Omental fat pad (tissue), 4 donors: ENCODE measurements at places on chromosomes 16 and 17.
A peak's percentile ranks its signal among the peaks of the same experiment; 100 is the strongest.

GRCh38 chr16:85401917-85402766 is 211.0 kb upstream of the GSE1 start:
- no peak for DNase-seq

DNA sequence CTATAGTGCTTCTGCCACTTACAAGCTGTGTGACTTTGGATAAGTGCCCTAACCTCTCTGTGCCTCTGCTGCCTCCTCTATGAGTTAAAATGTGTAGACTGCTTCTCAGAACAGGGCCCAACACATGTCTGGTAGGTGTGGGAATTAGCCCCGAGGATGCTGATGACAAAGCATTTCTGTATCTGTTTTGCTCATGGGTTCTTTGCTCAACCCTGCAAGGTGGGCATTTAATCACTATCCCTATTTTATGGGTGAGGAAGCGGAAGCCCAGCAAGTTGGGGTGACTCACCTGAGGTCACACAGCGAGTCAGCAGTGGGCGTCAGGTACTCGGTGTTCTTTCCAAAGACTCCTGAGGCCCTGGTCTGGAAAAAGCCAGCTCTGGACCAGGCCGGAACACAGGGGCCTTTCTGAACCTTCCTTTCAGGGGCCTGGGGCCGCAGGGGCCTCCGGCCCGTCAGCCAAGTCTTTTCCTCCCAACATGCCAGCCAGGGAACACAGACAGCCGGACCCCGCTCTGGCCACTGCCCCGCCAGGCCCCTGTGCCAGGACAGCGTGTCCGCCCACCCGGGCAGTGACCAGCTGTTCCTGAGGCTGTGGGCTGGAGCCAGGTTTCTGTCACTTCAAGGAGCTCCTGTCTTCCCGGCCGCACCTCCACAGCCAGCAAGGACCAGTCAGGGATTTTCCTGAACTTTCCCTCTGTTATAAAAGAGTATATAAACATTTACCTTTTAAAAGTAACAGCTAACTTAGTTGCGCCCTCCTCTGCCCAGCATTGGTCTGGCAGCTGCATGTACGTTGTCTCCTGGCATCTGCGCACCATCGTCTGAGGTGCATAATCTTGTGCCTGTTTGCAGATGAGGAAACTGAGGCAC is 62.5 kb downstream of the SREBF1 start:
- peak; percentile 49 for DNase-seq

- DNase-seq: no peak
Observed at GRCh38 chr17:28216052-28216451, 102.9 kb upstream of the TMEM97 start.

- no peak for DNase-seq
Observed at GRCh38 chr16:58211245-58211644, 13.3 kb upstream of the CSNK2A2 start.

GRCh38 chr17:36533935-36534839 is 481 bp downstream of the MYO19 start:
- DNase-seq: peak; percentile 42

- no peak for DNase-seq
Observed at GRCh38 chr16:12862327-12862726, 39.1 kb upstream of the SHISA9 start.

GRCh38 chr16:11327277-11328171 is 17.7 kb upstream of the RMI2 start:
- no peak for DNase-seq

- no peak for DNase-seq
Observed at GRCh38 chr17:13788385-13788784, 186.7 kb upstream of the HS3ST3A1 start.

GRCh38 chr16:59238246-59238645 is 504.1 kb upstream of the GOT2 start:
- no peak for DNase-seq

DNA sequence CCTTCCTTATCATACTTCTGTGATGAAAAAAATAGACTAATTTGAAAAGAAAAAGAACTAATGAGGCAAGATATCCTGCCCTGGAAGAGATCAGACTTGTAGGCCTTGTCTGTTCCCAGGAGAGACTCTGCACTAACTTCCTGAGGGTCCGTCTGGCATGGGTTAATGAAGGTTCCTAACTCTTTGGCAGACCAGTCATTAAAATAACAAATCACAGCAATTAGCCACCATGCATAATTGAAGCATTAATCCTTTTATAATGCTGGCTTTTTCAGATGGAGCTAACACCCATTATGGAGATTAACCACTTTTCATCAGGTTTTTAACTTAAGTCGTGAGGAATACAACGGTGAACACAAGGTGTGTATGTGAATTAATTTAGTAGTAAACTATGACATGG is 10.4 kb upstream of the KRT10 start:
- no peak for DNase-seq

DNA sequence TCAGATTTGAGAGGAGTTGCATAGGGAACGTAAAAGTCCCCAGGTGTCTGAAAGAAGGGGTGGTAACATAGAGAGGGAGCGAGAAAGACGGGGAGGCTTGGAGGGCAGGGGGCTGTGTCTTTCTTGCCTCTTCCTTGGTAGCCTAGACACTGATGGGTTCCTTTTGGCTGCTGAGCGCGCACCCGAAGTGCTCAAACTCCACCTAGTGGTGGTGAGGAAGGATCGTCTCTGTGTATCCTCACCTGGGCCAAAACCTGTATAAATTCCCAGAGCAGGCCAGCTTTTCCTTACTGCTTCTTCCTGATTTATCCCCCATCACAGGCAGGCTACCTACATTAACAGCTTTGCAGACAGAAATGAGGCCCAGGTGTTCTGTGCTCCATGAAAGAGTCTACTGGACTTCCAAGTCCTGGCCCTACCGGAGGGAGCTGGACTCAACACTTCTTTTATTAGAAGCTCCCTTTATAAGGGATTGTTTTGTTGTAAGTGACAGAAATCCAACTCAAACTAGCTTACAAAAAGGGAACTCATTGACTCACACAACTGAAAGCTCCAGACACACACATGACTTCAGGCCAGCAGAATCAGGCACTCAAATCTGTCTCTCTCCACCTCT is 5.5 kb upstream of the SLC25A35 start:
- no peak for DNase-seq

GRCh38 chr16:30358990-30359870 is 4.1 kb upstream of the CD2BP2 start:
- no peak for DNase-seq

DNA sequence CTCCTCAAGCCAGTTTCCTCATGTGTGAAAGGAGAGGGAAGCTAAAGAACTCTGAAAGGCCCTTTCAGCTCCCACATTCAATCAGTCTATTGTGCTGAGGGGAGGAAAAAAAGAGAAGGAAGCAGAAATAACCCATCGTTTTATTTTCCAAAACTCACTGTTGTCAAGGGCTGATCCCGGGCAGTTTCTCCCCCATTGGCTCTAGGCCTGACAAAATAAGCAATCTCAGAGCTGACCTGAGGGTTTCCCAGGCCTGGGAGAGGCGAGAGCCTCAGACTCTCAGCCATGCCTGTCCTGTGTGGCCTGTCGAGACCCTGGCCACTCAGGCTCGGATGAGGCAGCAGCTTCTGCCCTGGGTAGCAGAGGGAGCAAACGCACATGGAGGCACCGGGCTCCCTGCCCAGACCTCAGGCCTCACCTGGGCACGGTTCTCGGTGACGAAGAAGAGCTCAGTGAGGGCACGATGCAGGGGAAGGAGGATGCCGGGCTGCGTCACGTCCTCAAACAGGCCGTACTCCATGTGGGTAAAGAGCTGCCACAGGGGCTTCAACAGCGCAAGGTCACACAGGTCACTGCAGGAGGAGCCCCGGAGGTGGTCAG is 45.0 kb upstream of the ATP2A3 start:
- no peak for DNase-seq

GRCh38 chr17:57186226-57187019 is 69.9 kb upstream of the MSI2 start:
- DNase-seq: no peak

GRCh38 chr17:31629696-31630470 is 229.2 kb downstream of the COPRS start:
- DNase-seq: no peak

- no peak for DNase-seq
Observed at GRCh38 chr17:50257676-50258224, 16.5 kb upstream of the TMEM92 start.

DNA sequence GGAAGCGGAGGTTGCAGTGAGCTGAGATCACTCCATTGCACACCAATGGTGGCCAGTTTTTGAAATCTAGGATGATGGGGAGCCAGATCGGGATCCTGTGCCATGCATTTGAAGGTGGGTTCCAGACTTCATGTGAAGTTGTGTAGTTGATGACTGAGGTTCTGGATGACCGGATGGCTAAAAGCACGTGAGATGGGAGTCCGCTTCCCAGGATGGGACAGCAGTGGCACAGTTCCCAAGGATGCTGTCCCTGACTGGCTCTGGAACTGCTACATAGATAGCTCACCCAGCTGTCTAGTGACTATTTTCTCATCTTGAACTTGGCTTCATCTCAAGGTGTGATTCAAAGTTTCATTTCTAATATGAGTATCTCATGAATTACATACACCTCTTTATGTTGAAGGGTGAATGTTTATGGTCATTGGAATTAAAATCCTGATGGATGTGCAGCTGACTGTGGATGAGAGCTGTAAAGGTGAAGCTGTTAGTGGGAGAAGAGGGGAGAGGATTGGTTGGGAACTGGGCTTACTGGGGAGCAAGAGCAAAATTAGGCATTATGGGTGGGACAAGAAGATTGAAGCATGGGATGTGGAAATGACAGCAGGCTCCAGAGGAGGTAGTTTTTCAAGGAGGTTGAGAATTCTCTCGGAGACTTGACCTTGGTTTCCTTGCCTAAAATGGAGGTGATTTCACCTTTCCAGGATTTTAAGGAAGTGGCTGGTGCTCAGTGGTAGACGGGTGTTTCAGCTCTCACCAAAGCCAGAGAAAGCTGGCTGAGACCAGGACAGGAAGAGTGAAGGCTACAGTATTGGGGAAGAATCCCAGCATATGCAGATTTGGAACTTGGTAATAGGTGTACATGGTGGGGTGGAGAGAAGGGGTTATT is 8.2 kb downstream of the TUFM start:
- no peak for DNase-seq

- DNase-seq: no peak
Observed at GRCh38 chr17:47708864-47709541, 15.0 kb downstream of the TBKBP1 start.

GRCh38 chr17:15281909-15282308 is 16.8 kb upstream of the PMP22 start:
- DNase-seq: no peak

DNA sequence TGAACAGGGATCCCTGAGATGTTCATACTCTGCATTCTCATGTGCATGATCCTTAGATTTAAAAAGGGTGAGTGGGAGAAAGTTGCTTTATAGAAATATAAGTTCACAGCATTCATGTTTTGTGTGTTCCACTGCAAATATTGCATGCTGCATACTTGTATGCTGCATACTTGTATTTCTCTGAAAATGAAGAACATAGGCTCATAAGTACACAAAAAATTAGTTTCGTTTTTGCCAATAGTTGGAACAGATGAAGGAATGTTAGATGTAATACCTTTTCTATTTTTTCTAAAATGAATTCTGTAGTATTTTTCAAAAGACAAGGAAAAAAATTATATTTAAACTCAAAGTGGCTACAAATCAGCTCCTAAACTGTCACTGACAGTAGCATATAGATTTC is 79.0 kb downstream of the NFAT5 start:
- no peak for DNase-seq

DNA sequence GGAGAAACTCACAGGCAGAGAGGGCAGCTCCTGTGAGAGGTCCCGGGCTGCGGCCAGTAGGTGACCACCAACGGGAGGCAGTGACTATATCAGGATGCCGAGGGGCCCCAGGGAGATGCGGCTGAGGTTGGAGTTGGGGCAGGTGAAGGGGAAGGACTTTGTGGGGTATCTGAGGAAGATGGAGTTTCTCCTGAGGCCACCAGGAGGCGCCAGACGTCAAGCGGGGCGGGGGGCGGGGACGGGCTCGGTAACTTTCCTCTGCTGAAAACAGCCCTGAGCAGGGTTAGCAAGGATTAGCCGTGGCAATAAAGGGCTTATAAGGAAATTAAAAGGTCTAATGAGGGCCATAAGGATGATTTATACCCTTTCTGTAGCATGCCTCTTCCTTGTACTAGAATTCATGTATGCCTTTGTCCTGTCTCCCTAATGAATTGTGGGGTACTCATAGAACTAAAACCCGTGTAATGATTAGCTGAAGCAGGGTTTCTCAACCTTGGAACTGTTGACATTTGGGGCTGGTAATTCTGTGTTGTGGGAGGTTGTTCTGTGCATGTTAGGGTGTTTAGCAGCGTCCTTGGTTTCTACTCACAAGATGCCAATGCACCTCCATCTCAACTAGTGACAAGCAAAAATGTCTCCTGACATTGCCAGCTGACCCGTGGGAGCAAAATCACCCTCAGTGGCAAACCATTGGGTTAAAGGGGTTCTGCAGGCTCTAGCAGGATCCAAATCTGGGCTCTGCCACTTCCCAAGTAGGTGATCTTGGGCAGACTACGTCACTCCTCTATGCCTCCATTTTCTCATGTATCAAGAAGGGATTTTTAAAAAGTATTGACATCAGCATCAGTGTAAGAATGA is 74.8 kb upstream of the GRIN2A start:
- DNase-seq: no peak

- no peak for DNase-seq
Observed at GRCh38 chr16:5175266-5175665, 77.7 kb upstream of the EEF2KMT start.

- no peak for DNase-seq
Observed at GRCh38 chr16:30902029-30902972, 5.9 kb downstream of the CTF1 start.

- no peak for DNase-seq
Observed at GRCh38 chr17:43521389-43521788, 24.8 kb downstream of the ETV4 start.

DNA sequence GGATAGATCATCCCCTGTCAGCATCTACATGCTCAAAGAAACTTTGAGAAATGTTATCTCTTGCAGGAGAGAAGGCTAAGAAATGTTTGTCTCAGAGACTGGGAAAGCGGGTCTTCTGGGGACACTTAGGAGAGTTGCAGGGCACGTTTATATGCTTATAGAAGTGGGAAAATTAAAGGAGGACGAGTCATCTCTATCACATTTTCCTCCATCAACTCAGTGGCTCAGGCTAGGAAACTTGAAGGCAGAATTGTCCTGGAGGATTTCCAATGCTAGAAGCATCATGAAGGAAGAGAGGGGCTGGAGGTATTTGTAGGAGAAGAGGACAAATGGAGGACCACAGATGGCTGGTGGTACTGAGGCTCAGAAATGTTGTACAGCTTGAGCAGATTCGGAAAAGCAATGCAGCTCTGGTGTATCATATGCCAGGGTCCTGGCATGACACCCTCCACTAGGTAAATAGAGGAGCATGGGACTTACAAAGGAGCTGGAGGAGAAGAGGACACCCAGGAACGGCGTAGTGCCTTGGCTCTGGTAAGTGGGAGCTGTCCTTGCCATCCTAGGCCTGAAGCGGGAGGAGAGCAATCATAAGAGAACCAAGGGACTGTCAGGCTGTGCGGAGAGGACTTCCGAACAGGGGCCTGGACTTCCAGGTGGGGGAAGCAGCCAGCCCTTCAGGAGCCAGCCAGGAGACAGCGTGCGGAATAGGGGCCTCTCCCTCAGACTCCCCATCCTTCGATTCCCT is 4.5 kb upstream of the HS3ST3B1 start:
- DNase-seq: no peak

DNA sequence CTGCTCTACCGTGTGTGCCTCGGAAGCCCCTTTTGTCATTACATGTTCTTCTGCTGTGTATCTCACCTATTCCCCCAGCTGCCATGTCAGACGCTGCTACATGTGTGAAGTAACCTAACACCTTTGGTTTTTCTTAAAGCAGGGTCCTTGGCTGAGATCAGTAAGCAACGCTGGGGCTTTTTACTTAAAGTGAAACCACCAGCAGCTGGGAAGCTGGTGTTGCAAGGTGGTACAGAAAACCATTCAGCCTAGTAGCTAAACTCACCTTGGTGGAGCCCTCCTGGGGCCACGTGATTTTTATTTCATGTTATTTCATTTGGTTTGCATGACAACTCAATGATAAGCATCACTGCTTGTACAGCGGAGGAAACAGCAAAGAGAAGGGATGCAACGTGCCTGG is 62.6 kb downstream of the PLCG2 start:
- DNase-seq: no peak
